ENCODE measurements at places on chromosomes 1 and 21.

DNA sequence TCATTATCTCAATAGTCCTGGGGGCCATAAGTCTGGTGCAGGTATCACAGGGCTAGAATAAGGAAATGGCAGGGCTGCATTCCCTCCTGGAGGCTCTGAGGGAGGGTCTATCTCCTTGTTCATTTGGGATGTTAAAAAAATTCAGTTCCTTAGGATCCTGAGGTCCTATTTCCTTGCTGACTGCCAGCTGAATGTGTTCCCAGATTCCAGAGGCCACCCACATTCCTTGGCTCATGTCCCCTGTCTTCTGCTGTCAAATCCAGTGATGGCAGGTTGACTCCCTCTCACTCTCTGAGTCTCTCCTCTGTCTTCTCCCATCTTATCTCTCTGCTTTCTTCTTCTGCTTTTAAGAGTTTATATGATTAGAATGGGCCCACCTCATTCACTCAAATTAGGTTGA is 400.6 kb downstream of the PTPRU start:
- no peak for DNase-seq

DNA sequence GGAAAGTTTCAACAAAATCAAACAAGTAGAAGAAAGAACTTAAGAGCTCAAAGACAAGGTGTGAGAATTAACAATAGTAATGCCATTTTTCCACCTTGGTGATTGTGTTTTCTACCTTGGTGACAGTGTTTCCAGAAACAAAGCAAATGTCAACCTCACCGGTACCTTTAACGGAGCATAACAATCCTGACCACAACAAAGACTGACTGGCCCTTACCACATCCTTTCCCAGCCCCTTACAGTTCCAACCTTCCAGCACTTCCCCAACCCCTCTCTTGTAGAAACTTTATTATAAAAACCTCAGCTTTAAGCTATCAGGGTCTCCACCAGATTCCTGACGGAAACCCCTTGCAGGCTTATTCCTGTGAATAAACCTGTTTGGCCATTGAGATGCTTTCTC is 16.7 kb downstream of the STYXL2 start:
- DNase-seq = no peak

GRCh38 chr1:201404722-201405483 is 5.8 kb upstream of the LAD1 start:
- DNase-seq = no peak

- DNase-seq = no peak
Measured at GRCh38 chr1:220967911-220968310, 88.7 kb downstream of the HLX start.

- DNase-seq = peak; percentile 21
Measured at GRCh38 chr1:84632673-84633434, 57.4 kb downstream of the SSX2IP start.
